HepG2 (cell line): ENCODE measurements at places on chromosomes 2 and 18. TPM values are rescaled to one million over a fixed set of nuclear protein-coding genes. Genes with fewer than 3 reads are reported as not detected.

- H3K27me3 ChIP-seq, result no peaks in the 10 kb centered on the region; the same call in 1 of the 2 replicates
- H3K4me1 ChIP-seq, result no peaks in the 10 kb centered on the region
- no peaks in the 10 kb centered on the region for H3K36me3 ChIP-seq
- H3K4me3 ChIP-seq, result no peak overlapping the region
- no peak for DNase-seq
These were observed 52.5 kb downstream of the SETBP1 start for GRCh38 chr18:44733069-44733753.

- no peak overlapping the region for H3K4me3 ChIP-seq
- peaks cover 2% of the 10 kb centered on the region; the same call in 1 of the 2 replicates for H3K27me3 ChIP-seq
- H3K36me3 ChIP-seq, result no peaks in the 10 kb centered on the region
- peaks cover 29% of the 10 kb centered on the region for H3K4me1 ChIP-seq
These were observed 15.0 kb upstream of the MAT2A start for GRCh38 chr2:85523903-85524335.

GRCh38 chr2:135030826-135031225 is 16.4 kb downstream of the MAP3K19 start:
- no peak overlapping the region for H3K4me3 ChIP-seq
- H3K4me1 ChIP-seq, result no peaks in the 10 kb centered on the region
- no peaks in the 10 kb centered on the region for H3K36me3 ChIP-seq
- DNase-seq, result peak; percentile 41
- no peaks in the 10 kb centered on the region for H3K27me3 ChIP-seq
- H3K27ac ChIP-seq, result no peak overlapping the region

- no peaks in the 10 kb centered on the region for H3K36me3 ChIP-seq
- peak; percentile 59 for DNase-seq
- H3K4me1 ChIP-seq, result peaks cover 25% of the 10 kb centered on the region
- H3K27ac ChIP-seq, result no peak overlapping the region
- no peaks in the 10 kb centered on the region for H3K27me3 ChIP-seq
- no peak overlapping the region for H3K4me3 ChIP-seq
These were observed 39.2 kb downstream of the ABCG8 start for GRCh38 chr2:43877782-43878464.

DNA sequence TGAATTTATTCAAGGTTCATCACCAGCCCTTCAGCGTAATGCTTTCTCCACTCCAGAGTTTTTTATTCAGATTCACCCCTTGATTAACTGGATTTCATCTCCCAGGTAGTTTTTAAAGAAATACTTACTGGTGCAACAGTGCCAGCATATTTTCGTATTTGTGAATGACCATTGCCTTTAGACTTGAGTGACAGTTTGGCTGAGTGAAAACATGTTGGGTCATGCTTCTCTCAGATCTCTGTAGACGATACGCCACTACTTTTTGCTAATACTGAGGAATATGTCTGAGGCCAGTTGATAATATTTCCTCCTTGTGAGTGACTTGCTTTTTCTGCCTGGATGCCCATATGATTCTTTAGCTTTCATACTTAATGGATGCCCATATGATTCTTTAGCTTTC is 51.5 kb downstream of the CYP26B1 start:
- DNase-seq, result no peak
- no peaks in the 10 kb centered on the region for H3K4me1 ChIP-seq
- H3K36me3 ChIP-seq, result no peaks in the 10 kb centered on the region
- H3K27ac ChIP-seq, result no peak overlapping the region

DNA sequence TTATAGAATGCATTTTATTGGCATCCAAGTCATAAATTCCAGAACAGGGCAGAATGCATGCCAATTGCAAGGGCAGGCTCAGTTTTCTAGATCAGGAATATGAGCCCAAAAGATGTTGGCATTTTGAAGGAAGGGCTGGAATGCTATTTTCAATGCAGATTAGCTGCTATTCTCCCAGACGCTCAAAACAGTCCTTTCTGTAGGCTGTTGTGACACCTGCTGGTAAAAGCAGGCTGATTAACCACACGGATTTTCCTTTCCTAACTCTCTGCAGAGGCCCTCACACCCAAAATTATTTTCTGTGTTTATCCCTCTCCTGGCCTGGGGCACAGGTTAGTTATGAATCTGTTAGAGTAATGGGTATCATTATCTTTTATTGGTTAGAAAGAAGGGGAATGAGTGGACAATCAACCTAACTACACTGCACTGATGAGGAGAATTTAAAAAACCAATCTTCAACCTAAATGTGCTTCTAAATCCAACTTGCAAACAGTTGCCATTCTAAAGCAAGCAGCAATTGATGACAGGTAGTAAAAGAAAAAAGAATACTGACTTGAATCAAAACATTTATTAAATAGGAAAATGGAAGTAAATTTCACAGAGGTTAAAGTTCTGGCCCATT is 94.0 kb downstream of the PLA2R1 start:
- H3K4me3 ChIP-seq, result no peak overlapping the region
- H3K27me3 ChIP-seq, result no peaks in the 10 kb centered on the region
- no peak overlapping the region for H3K27ac ChIP-seq
- no peaks in the 10 kb centered on the region for H3K4me1 ChIP-seq

DNA sequence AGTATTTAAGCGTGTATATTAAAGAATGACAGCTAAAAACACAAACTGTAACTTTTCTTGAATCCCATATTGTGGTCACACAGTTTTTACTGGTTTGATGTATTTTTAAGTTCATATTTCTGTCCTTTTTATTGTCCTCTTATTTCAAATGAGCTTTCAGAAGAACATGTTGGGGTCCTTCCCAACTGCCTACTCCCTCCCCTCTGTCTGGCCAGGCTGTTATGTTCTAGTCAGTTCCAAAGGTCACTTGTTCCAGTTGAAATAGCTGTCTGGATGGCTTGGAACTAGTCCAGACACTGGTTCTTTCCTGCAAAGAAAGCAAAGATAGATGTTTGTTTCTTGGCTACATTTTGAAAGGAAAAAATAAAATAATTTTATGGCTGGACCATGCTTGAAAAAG is 306.9 kb downstream of the GULP1 start:
- no peaks in the 10 kb centered on the region for H3K36me3 ChIP-seq
- H3K4me3 ChIP-seq, result no peak overlapping the region

- no peaks in the 10 kb centered on the region for H3K27me3 ChIP-seq
- no peak overlapping the region for H3K4me3 ChIP-seq
- peaks cover 71% of the 10 kb centered on the region for H3K4me1 ChIP-seq
- no peak for DNase-seq
- no peak overlapping the region for H3K27ac ChIP-seq
These were observed 196.1 kb downstream of the MCFD2 start for GRCh38 chr2:46719487-46719886.

DNA sequence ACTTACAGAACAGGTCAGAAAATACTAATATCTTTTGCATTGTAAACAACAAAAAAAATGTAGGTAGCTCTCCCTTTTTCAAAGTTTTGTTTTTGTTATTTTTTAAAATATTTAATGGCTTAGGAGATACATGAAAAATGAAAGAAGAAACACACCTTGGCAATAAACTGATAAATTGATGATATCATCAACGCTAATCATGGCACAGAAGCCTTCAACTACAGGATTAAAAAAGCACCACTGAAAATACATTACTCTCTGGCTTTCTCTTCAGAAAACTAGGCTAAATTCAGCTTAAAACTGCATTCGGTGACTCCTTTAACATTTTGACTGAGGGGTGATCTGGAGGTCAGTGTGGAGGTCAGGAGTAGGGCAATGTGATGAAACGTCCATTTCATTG is 1018.8 kb upstream of the FANCL start:
- H3K4me1 ChIP-seq, result no peaks in the 10 kb centered on the region
- H3K4me3 ChIP-seq, result no peak overlapping the region

DNA sequence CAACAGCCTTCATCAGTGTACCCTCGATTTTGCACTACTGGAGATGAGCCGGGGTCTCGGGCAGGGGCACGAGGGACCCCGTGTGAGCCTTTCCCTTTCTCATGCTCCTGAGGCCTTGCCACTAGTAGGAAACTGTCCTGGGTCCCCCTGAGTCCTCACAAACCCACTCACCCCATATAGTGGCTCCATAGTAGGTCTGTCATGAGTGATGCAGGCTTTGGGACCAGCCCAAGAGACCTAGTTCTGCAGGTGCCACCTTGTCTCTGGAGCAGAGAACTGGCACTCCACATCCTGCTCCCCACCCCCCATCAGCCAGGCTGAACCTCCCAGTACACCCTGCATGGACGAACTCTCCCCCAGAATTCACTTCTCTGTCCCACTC is 187.1 kb downstream of the SMAD7 start:
- no peak for DNase-seq
- H3K4me1 ChIP-seq, result no peaks in the 10 kb centered on the region
- no peak overlapping the region for H3K27ac ChIP-seq

DNA sequence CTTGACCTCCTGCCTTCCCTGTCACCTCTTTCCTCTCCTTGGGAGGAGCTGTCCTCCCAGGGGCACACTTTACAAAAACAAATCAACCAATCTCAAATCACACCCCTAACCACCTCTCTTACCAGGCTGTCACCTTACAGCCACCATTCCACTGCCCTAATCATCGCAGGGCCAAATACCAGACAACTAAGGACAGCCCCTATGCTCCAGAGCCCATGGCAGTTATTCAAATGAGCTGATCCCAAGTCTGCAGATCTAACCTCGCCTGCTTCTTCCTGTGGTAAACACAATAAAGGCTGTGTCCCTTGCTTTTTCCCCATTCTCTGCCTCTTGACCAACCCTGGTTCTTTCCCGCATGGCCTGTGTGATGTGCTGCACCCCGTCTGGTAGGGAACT is 154.2 kb upstream of the CNTNAP5 start:
- H3K4me1 ChIP-seq, result no peaks in the 10 kb centered on the region
- H3K36me3 ChIP-seq, result no peaks in the 10 kb centered on the region
- no peak for DNase-seq
- H3K27ac ChIP-seq, result no peak overlapping the region
- no peaks in the 10 kb centered on the region for H3K27me3 ChIP-seq

- no peak overlapping the region for H3K27ac ChIP-seq
- DNase-seq, result no peak
- H3K4me1 ChIP-seq, result no peaks in the 10 kb centered on the region
These were observed 46.0 kb upstream of the FAM136A start for GRCh38 chr2:70347831-70348230.

GRCh38 chr2:29765721-29766120 is 155.7 kb downstream of the ALK start:
- H3K27me3 ChIP-seq, result no peaks in the 10 kb centered on the region
- no peak overlapping the region for H3K4me3 ChIP-seq
- no peak overlapping the region for H3K27ac ChIP-seq
- H3K36me3 ChIP-seq, result no peaks in the 10 kb centered on the region
- H3K4me1 ChIP-seq, result no peaks in the 10 kb centered on the region

DNA sequence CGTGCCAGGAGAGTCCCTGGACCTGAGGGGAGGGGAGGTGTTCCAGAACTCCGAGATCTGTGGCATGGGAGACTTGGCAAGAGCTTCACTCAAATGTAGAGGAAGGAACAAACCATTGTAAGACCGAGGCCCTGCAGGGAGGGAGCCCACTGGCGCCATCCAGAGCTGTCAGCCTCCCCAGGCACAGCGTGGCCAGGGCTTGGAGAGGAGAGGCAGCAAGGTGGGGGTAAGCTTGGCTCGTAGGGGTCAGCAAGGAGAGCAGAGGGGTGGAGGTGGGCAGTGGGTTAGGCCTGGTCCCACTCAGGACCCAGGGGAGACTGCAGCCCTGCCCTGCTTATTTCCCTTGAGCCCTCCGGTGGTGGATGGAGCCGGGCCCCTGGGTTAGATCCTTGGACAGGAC is 3.6 kb downstream of the TMEM177 start:
- no peak overlapping the region for H3K4me3 ChIP-seq
- H3K36me3 ChIP-seq, result peaks cover 12% of the 10 kb centered on the region
- no peak for DNase-seq
- H3K27ac ChIP-seq, result no peak overlapping the region

GRCh38 chr2:62409442-62409841 is 96.6 kb downstream of the TMEM17 start:
- no peaks in the 10 kb centered on the region for H3K36me3 ChIP-seq
- peaks cover 72% of the 10 kb centered on the region for H3K4me1 ChIP-seq
- no peak for DNase-seq

- no peaks in the 10 kb centered on the region for H3K36me3 ChIP-seq
- no peak overlapping the region for H3K4me3 ChIP-seq
- no peak overlapping the region for H3K27ac ChIP-seq
- DNase-seq, result peak; percentile 38
- peaks cover 8% of the 10 kb centered on the region; the same call in 2 of the 3 replicates for H3K27me3 ChIP-seq
- no peaks in the 10 kb centered on the region for H3K4me1 ChIP-seq
These were observed 101.3 kb downstream of the LOXHD1 start for GRCh38 chr18:46555724-46556123.

DNA sequence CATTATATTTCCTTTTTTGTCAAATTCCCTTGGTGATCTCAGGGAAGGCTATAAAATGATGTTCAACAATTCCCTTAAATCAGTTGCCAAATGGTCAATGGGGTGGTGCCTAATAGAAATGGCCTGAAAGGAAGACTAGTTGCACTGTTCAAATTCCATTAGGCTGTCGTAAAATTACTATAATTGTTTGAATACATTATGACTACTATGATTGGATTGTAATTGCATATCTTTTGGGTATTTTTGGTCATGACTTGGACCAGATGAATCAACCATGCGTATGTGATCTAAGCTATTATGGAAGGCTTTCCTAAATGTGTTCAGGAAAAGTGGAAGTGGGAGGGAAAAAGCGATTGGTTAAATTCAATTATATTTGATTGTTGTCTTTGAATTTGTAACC is 41.3 kb upstream of the KCNE4 start:
- H3K4me1 ChIP-seq, result no peaks in the 10 kb centered on the region
- no peak for DNase-seq
- no peaks in the 10 kb centered on the region for H3K36me3 ChIP-seq
- 0 out of 2 replicates have a peak, but pooled peaks cover 1% of the 10 kb centered on the region for H3K27me3 ChIP-seq

- no peaks in the 10 kb centered on the region for H3K27me3 ChIP-seq
- H3K36me3 ChIP-seq, result no peaks in the 10 kb centered on the region
- H3K4me3 ChIP-seq, result no peak overlapping the region
- DNase-seq, result no peak
- no peaks in the 10 kb centered on the region for H3K4me1 ChIP-seq
These were observed 150.5 kb downstream of the MYO5B start for GRCh38 chr18:50044402-50044801.

GRCh38 chr2:127170452-127171197 is 49.5 kb downstream of the CYP27C1 start:
- no peak overlapping the region for H3K27ac ChIP-seq
- no peak for DNase-seq
- H3K4me3 ChIP-seq, result no peak overlapping the region

GRCh38 chr18:53735526-53735925 is 488.9 kb downstream of the MBD2 start:
- H3K4me1 ChIP-seq, result no peaks in the 10 kb centered on the region
- no peaks in the 10 kb centered on the region for H3K27me3 ChIP-seq
- no peak overlapping the region for H3K4me3 ChIP-seq
- no peaks in the 10 kb centered on the region for H3K36me3 ChIP-seq
- no peak for DNase-seq

SLC11A1 gene
- 0.21 and 0.33 TPM in 2 replicates for total RNA-seq

NR4A2 gene
- total RNA-seq, result not detected in 2 replicates

RNPEPL1 gene
- 13.0 and 27.6 TPM in 2 replicates for total RNA-seq

DYSF gene
- 0.15 and 0.17 TPM in 2 replicates for total RNA-seq

DNAJB2 gene
- total RNA-seq, result 18.6 and 21.3 TPM in 2 replicates

ELOA2 gene
- not detected in 2 replicates for total RNA-seq

LRRTM1 gene
- total RNA-seq, result not detected in 2 replicates

TCF7L1 gene
- 0.04 and 0.08 TPM in 2 replicates for total RNA-seq

CCDC148 gene
- 0.49 and 0.73 TPM in 2 replicates for total RNA-seq

CCL20 gene
- total RNA-seq, result 136 and 223 TPM in 2 replicates

XPO1 gene
- total RNA-seq, result 212 and 301 TPM in 2 replicates

CREB1 gene
- total RNA-seq, result 51.9 and 79.5 TPM in 2 replicates

REG3G gene
- not detected in 2 replicates for total RNA-seq

CCDC74B gene
- 0.11 TPM in 1 of 2 replicates, not detected in the other for total RNA-seq

SCN7A gene
- total RNA-seq, result not detected in 2 replicates
